ENCODE measurements at places on chromosomes 2 and 18.
A peak's percentile ranks its signal among the peaks of the same experiment; 100 is the strongest.

DNA sequence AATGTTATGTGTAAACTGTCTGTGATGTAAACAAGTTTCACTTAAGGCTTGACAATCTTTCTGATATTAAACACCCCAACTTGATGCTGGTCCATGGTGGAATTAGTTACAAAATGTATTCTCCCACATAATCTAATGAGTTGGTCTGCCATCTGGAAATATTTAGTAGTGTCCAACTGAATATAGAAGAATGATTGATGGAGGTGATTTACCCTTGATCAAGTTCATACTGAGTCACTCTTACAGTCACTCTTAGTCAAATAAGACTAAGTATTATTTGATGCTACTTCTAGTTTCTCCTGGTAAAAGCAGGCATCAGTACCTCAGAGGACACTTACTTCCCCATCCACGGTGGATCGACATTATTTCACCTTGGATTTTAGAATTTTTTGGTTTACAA, 198.1 kb downstream of the SATB2 start:
- DNase-seq, result no peak

DNA sequence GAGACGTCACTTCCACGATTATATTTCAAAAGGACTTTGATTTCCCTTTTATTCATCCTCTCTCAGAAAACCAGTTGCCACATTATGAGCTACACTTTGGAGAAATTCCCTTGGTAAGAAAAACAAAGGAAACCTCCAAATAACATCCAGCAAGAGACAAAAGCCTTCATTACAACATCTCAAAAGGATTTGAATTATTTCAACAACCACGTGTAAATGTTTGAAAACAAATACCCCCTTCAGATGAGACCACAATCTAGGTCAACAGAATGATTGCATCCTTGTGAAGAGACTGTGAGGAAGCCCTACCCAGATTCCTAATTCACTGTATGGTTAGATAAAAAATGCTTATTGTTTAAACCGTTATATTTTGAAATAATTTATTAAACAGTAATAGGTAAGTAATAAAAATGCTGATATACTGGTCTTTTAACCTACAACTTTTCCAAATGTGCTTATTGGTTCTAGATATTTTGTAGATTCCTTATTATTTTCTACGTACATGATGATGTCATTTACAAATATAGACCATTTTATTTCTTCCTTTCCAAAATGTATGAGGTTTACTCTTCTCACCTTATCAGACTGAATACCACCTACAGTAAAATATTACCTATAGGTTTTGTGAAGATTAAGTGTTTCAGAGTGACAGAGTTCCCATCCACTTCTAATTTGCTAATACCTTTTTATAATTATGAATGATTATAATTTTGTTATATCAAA, 922.7 kb upstream of the CHAC2 start:
- no peak for DNase-seq

DNA sequence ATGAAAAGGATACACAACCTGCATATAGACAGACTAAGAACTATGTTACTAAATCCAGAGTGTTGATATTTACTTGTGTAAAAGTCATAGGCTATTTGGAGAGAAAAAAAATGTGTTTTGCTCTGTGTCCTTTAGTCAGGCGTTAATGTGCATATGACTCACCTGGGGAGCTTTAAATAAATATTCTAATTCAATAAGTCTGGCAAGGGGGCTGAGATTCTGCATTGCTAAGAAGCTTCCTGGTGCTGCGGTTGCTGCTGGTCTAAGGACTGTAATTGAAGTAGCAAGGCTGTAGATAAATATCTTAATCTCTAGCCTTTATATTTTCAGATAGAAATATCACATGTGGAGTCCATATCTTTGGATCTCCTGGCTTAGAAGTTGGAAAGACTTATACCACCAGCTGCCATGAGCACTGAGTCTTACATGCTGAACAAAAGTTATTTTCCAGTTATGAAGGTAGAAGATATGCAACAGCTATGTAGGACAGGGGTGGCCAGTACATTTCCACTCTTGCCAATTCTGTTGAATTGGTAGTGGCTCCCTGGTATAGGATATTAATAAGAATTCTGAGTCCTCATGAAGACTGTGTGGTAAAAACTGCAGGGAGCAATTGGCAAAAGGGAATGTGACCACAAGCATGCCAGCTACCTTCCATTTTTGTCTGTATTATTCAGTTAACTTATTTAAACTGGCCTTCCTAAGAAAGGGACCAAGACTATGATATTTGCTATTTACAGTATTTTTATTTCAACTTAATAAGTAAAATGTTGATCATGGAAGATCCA, 4.8 kb downstream of the SPAG16 start:
- no peak for DNase-seq

- no peak for DNase-seq
These were observed 441.4 kb upstream of the CELF4 start for GRCh38 chr18:38007026-38007425.

DNA sequence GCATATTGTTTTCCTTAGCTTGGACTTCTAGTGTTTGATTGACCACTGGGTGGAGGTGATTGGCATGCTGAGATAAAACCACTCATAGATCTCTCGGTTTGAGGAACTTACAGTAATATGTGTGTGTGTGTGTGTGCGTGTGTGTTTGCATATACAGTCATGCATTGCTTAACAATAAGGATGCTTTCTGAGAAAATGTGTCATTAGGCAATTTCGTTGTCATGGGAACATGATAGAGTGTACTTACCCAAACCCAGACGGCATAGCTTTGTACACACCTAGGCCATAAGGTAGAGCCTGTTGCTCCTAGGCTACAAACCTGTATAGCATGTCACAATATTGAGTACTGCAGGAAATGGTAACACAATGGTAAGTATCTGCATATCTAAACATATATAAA, 167.3 kb downstream of the NYAP2 start:
- DNase-seq, result peak; percentile 7

- DNase-seq, result no peak
These were observed 34.0 kb downstream of the ZC3H8 start for GRCh38 chr2:112220831-112221230.

DNA sequence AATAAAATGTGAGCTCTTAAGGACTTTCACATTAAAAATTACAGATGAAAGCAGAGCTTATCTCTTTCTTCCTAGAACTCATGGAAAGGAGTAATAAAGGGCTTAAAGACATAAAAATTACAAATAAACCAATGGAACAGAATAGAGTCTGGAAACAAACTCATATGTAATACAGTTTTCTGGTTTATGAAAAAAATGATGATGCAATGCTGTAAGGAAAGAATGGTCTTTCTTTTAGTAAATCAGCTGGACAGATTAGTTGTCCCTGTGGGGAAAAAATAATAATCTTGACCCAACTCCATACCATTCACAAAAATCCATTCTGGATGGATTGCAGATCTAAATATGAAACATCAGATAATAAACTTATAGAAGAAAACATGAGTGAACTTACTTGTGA, 54.2 kb downstream of the TMEM185B start:
- DNase-seq, result no peak

GRCh38 chr2:38690499-38691420, 24.8 kb downstream of the GALM start:
- peak; percentile 23 for DNase-seq

DNA sequence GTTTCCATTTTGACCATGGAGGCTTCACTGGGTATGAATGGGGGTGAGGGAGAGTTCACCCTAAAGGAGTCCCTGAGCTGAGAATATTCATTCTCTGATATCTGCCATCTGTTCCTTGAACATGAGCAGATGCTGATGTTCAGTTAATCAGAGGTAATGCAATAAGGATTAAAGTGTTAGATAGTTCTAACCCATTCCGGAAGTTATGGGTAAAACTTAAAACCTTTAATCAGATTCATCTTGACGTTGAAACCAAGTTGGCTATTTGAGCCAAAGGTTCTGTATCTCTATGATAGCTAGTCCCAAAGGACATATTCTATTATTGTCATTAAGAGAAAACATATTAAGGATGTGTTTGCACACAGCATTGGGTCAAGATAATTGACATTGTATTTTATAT, 268.9 kb downstream of the PLCL1 start:
- no peak for DNase-seq

- DNase-seq, result no peak
These were observed 560.0 kb upstream of the CDH2 start for GRCh38 chr18:28736951-28737350.

- DNase-seq, result no peak
These were observed 111.9 kb downstream of the TFCP2L1 start for GRCh38 chr2:121173112-121173511.

Measured in inflammatory macrophage (primary cell).